ENCODE measurements at places on chromosomes 3 and 15. TPM values are rescaled to one million over a fixed set of nuclear protein-coding genes. Genes with fewer than 3 reads are reported as not detected.

- no peak overlapping the region for H3K4me3 ChIP-seq
- H3K36me3 ChIP-seq, result no peaks in the 10 kb centered on the region
- H3K27me3 ChIP-seq, result no peaks in the 10 kb centered on the region
- no peaks in the 10 kb centered on the region for H3K4me1 ChIP-seq
These were observed 267.5 kb upstream of the CHRM5 start for GRCh38 chr15:33700695-33701303.

GOLGA8J gene
- 0.44 TPM for total RNA-seq

C3orf52 gene
- 0.64 TPM for total RNA-seq

GOLGA6A gene
- total RNA-seq, result not detected

IQCF5 gene
- not detected for total RNA-seq

GRCh38 chr3:105812194-105812586 lies 56.6 kb downstream of the CBLB start:
- no peak overlapping the region for H3K27ac ChIP-seq
- H3K4me3 ChIP-seq, result no peak overlapping the region
- no peaks in the 10 kb centered on the region for H3K4me1 ChIP-seq
- H3K36me3 ChIP-seq, result no peaks in the 10 kb centered on the region
- DNase-seq, result no peak
- H3K27me3 ChIP-seq, result no peaks in the 10 kb centered on the region

DNA sequence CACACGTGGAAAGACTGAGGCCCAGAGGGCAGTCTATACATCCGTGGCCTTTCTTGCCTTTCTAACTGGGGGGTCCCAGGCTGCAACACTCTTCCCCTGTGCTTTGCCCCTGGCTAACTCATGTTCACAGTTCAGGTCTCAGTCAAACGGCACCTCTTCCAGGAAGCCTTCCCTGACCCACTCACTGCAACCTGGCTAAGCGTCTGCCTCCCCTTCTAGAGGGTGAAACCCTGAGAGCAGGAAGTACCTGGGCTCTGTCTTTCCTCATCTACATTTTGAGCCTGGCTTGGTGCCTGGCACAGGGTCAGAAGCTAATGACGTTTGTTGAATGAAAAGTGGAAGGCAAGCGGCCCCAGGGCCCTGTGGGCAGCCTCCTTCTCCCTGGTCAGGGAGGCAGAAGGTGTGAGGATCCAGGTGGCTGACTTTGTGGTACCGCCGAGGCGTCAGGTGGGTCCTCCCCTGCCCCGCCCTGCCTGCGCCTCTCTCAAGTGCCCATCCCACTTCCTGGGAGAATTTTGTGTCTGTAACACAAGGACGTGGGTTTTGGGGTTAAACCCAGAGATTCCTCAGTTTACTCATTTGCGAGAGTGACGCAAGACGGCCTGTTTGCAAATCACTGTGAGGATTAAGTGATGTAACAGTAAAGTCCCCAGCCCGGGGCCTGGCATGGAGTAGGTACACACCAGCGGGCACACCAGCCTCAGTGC lies 32.1 kb downstream of the DNASE1L3 start:
- H3K4me3 ChIP-seq, result no peak overlapping the region
- no peaks in the 10 kb centered on the region for H3K36me3 ChIP-seq
- no peaks in the 10 kb centered on the region for H3K4me1 ChIP-seq
- no peak overlapping the region for H3K27ac ChIP-seq

- H3K4me3 ChIP-seq, result no peak overlapping the region
- peaks cover 8% of the 10 kb centered on the region for H3K27me3 ChIP-seq
- no peaks in the 10 kb centered on the region for H3K36me3 ChIP-seq
These were observed 23.8 kb upstream of the SLC6A11 start for GRCh38 chr3:10792208-10792607.

CKMT1B gene
- total RNA-seq, result 5.7 TPM

DNA sequence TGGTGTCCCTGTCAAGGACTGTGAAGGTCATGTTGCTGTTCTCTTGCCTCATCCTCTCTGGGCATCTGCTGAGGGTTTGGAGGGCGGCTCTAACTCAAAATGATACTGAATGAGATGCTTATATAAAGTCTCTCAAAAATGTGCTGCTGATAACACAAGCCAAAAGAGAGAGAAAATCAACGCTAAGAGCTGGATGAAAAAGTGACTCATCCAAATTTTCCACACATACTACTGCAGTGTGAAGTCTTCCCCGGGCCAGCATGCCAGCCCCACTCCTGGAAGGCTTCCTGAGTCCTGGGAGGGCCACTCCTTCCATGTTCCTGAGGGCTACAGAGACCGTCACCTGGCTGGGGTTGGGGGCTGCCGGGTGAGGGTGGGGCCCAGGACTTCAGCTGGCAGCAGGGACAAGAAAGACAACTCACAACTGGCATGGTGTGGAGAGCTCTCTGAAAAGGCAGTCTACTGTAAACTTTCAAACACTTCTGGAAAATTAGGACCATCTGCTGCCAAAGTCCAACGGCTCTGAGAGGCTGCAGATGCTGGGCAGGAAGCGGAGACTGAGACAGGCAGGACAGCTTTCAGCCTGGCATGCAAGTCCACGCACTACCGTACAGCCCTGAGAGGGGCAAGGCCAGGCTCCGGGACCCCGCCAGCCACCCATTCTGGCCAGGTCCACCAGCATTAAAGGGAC lies 200.3 kb downstream of the ADAMTS17 start:
- no peaks in the 10 kb centered on the region for H3K27me3 ChIP-seq
- H3K27ac ChIP-seq, result no peak overlapping the region
- no peaks in the 10 kb centered on the region for H3K36me3 ChIP-seq
- H3K4me3 ChIP-seq, result no peak overlapping the region
- no peaks in the 10 kb centered on the region for H3K4me1 ChIP-seq
- no peak for DNase-seq

RYR3 gene
- 2.6 TPM for total RNA-seq

DNA sequence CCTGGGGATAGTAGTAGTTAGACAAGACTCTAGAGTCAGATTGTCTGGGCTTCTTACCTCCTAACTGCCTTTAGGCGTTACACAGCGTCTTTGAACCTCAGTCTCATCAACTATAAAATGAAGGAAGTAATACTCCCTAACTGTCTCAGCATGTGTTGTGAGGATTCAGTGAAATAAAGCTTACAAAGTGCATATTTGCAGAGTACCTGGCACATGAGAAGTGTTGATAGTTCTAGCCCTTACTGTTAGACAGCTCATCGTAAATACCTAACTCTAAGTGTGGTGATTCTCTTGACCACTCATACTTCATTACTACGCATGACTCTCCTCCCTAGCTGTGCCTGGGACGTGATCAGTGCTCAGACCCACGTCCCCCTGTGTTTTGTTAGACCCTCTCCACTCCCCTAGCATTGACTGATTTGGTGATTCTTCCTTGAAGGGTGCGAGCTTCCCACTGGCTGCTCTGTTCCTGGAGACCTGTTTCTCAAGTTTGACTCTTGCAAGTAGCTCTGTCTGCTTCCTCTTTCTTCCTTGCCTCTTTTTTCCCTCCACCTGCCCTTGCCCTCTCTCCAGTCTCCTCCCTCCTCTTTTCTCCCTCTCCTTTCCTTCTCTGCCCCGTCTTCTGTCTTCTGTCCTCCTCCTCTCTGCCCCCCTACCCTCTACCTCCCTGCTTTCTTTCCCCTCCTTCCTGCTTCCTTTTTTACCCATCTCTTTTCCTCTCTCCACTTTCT lies 124.2 kb downstream of the SLC25A26 start:
- H3K4me3 ChIP-seq, result no peak overlapping the region
- no peaks in the 10 kb centered on the region for H3K4me1 ChIP-seq
- no peak overlapping the region for H3K27ac ChIP-seq
- DNase-seq, result no peak
- no peaks in the 10 kb centered on the region for H3K36me3 ChIP-seq

SH3GL3 gene
- total RNA-seq, result not detected

OIP5 gene
- 0.80 TPM for total RNA-seq

DNA sequence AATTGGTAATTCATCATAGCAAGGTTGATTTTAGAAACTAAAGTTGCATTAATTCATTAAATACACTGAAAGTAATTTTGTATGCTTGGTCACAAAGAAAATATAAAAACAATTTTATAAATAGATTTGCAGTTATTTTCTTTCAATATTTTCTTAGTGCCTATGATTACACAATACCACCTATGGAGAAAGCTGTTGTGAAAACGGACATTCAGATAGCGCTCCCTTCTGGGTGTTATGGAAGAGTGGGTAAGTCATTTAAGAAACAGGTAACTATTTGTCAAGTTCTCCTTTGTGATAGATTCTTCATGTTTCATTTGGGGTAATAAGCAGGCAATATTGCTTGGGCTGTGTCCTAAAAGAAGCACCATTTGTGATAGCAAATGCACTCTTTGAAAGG lies 3.0 kb downstream of the DUT start:
- H3K4me1 ChIP-seq, result no peaks in the 10 kb centered on the region
- no peak for DNase-seq
- no peaks in the 10 kb centered on the region for H3K27me3 ChIP-seq
- no peak overlapping the region for H3K27ac ChIP-seq
- H3K36me3 ChIP-seq, result peaks cover 6% of the 10 kb centered on the region

- H3K4me3 ChIP-seq, result no peak overlapping the region
- no peaks in the 10 kb centered on the region for H3K27me3 ChIP-seq
- no peak for DNase-seq
- H3K27ac ChIP-seq, result peak overlapping the region; percentile 44
These were observed 136.4 kb downstream of the LIPC start for GRCh38 chr15:58568157-58568571.

HTR3E gene
- total RNA-seq, result not detected

DNA sequence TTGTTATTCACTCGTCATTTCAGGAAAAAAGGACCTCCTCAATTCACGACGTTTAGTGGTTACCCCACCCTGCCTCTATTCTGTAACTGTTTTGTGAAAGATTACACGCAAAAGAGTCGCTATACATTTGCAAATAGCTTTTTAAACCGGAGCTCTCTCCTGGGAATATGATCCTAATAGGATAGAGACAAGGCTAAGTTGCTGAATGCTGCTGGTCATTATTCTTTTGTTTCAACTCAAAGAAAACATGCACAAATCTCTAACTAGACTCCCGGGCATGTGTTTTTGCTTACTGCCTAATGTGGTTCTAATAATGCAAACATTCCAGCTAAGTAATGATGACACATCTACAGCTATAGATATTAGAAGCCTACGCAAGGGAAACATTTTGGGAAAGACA lies 214.6 kb upstream of the MDFIC2 start:
- no peaks in the 10 kb centered on the region for H3K27me3 ChIP-seq
- H3K36me3 ChIP-seq, result no peaks in the 10 kb centered on the region
- H3K4me3 ChIP-seq, result no peak overlapping the region
- H3K4me1 ChIP-seq, result no peaks in the 10 kb centered on the region

UBE3A gene
- total RNA-seq, result 103 TPM

Measured in breast epithelium (tissue), 4 donors.